ENCODE measurements at places on chromosomes 6 and 20.

DNA sequence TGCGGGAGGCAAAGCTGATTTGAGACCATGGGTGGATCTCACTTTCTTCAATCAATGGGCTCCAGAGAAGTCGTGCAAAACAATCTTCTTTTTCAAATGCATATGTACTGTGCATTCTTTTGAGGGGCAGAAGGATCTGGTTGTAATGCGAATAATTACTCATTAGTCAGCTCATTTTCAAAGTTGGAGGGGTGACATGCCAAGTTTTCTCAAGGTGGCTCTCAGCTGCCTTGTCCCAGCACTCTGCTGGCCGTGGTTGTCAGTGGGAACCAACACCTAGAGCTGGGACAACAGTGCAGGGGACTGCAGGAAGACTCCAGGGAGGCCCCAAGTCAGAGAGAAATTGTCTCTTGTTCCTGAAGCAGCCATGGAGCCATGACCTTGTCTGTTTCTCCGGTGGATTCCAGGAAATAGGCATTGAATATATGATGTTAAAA, 25.3 kb downstream of the MYT1 start:
- no peak for DNase-seq

GRCh38 chr6:97399208-97399607, 116.2 kb upstream of the MMS22L start:
- no peak for DNase-seq

GRCh38 chr6:43978473-43979346, 148.5 kb downstream of the MRPL14 start:
- no peak for DNase-seq

- DNase-seq: no peak
Measured at GRCh38 chr6:21371061-21371460, 222.5 kb upstream of the SOX4 start.

GRCh38 chr6:89242574-89243330, 25.6 kb upstream of the GABRR1 start:
- no peak for DNase-seq

DNA sequence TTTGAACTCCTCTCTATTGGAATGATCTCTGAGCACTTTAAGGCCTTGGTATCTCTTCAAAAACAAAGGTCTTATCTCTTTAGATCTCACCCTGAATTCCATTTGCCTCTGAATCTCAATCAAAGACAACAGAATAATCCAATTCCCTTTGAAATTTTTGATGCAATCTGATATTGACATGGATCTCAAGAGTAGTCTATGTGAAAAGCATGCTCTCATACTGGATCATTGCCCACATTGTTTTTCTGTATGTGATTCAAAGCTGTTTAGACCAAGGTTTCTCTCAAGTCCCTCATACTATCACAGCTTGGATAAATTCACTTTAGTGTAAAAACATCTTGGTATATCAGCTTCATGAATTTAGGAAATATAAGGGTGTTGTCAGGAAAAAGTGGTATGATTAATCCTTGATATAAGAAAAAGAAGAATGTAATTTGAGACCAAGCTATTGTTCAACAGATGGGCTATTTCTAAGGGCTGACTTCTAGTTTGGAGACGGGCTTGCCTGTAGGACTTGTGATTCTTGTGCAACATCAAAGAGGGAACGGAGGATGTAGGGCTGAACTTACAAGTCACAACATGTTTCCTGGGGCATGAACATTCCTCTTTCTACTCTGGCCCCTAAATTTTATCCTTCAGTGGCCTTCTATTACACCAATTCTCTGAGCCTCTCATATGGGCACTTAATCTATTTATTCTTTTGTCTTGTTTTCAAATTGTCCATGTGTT, 77.9 kb upstream of the CITED2 start:
- DNase-seq: no peak

DNA sequence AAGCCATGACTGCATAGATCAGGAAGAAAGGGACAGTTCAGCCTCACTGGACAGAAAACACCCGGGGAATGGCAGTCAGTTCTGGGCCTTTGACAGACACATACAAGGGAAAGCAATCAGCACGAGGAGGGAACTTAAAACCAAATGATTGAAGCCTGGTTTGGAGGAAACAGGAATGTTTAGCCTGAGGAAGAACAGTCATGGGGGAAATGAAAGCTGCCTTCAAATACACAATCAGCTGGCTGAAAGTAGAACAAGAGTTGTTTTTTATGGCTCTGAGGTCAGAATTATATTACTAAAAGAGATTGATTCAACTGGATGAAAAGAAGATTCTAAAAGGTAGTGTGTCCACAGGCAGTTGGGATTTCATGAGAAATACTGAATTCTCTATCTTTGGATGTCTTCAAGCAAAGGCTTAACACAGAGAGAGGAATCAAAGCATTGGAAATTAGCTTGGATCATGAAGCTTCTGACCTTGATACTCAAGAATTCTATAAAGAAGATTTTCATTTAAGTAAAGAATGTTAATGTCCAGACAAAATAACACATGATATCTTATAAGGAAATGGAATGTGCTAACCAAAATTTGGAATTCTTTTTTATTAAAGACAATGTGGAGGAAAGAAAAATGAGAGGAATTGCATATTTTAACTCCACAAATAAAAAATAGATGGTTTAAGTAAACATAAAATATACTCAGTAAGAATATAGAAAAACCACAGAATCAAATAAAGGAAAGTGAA, 216.6 kb downstream of the IBTK start:
- no peak for DNase-seq

DNA sequence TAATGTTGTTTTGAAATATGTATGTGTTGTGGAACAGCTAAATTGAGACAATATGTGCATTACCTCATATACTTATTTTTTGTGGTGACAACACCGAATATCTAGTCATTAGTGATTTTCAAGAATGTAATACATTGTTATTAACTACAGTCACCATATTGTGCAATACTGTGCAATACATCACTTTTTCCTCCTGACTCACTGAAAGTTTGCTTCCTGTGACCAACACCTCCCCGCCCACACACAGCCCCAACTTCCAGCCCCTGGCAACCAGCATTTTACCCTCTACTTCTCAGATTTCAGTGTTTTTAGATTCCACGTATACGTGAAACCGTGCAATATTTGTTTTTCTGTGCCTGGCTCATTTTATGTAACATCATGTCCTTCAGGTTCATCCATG, 627.9 kb downstream of the PRKN start:
- DNase-seq: no peak

DNA sequence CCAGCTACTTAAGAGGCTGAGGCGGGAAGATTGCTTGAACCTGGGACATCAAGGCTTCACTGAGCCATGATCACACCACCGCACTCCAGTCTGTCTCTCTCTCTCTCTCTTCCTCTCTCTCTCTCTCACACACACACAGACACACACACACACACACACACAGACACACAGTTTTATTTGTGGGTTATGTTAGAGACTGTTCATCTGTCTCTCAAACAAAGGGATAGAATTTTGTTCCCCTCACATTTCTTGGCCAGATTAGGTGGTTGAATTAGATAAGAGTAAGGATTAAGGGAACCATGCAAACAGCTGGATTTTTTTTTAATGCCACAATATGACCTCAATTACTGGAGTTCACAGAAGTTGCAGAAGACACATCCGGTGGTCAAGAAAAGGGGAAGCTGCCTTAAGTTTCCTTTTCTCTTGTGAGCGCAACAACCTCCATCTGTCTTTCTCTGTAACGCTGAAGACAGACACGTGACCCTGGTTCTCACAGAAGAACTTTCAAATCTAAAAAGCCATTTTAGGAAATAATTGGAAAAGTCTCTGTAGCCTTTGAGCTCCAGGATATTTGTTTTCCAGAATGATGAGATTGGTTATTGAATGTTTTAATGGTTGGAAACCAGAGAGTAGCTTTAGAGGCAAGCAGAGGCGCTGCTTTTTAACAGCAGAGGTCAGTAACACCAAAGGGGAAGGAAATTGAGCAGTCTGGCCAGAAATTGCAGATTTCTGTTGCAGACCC, 32.9 kb upstream of the LGSN start:
- no peak for DNase-seq

DNA sequence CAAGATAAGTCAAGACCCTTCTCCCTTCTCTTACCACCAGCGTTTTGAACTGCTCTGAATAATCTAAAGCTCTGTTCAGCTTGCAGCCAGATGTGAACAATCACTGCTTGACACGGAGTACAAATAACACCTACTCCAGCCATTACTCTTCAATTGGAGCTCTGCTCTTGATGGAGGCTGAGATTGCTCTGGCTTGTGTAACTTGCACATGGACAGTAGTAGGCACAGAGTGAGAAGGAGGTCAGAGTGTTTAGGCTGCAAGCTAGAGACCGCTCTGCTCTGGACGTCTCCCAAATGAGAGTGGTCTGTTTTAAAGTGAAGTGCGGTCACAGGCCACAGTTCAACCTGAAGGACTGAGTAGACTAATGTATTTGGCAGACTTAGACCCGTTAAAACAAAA, 158.3 kb downstream of the HDGFL1 start:
- DNase-seq: no peak

DNA sequence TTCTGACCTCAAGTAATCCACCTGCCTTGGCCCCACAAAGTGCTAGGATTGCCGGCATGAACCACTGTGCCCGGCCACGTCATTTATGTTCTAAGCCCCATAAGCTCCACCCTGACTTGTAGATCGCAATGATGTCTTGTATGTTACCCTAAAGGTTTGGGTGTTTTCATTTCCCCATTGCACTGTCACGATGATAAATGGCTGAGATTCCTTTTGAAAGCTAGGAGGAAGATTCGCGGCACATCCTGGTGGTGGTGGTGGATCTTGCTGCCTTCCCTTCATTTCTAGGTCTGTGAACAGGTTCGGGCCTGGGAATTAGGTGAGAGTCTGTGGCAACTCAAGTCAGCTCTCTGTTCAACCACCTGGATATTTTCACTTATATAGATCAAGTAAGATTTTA, 28.3 kb downstream of the MUC22 start:
- DNase-seq: no peak

- DNase-seq: no peak
Measured at GRCh38 chr6:158039178-158039557, 57.5 kb downstream of the SYNJ2 start.

GRCh38 chr6:90753820-90754643, 167.2 kb upstream of the MAP3K7 start:
- no peak for DNase-seq

DNA sequence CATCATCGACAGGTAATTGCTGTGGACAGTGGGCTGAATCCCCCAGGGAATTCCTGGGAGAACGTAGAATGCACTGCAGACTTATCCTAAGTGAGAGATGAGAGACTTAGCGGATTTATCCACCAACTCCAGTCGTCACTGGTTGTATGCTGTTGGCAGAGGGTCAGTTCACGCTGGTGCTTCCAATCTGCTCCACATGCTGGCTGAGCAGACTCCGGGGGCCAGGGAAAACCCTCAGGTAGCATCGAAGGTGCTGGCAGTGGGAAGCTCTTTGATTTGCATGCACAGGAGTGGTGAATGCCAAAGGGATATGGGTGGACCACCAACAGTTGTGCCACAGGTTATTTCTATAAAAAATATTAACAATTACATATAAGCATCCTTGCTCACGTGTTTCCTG, 20.2 kb downstream of the TTLL9 start:
- DNase-seq: no peak

- no peak for DNase-seq
Measured at GRCh38 chr20:20549704-20550103, 162.7 kb downstream of the RALGAPA2 start.

GRCh38 chr20:440636-441035, 21.7 kb downstream of the TBC1D20 start:
- DNase-seq: no peak

DNA sequence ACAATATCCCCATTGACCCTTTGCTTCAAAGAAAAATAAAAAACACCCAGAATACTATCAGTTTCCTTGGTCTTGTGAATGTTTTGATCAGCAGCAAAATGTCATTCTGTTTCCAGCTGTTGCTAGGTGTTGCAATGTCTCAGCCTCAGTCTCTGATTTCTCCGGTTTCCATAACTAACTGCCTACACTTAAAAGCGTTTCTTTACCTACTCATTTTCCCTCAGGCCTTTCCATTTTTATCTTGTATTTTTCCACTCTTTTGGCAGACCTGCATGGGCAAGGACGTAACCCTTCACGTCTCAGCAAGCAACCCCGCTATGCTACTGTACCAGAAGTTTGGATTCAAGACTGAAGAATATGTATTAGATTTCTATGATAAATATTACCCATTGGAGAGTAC, 49.4 kb downstream of the KAT14 start:
- no peak for DNase-seq

DNA sequence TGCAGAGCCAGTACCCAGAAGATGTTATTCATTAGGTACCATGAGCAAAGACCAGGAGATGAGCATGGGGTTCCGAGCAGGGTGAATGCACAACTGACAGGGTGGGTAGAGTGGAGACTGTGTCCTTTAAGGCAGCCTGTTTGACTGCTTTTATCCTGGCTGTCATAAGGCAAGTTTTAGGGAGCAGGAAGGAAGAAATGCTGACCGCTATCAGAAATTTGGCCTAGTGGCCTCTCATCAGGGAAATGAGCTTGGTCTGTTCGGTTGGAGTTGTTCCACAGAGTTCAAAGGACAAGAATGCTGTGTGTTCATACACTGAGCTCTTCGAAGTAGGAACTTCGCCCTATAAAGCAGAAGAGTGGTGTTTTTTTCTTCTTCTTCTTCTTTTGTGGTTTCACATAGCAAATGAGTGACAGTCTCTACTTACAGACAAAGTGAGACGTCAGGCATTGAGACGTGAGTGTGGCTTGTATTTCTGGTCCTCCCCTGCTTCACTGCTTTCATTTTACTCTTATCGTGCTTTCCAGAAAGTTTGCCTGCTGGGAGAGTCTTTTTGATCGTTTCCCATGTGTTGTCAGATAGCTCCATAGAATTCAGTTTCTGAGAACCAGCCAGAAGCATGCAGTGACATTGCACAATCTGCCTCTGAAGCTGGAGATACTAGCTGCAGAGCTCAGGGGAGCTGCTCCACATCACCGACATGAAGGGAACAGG, at the start of gene CASS4:
CASS4 (plus strand) TSS at position 502 of the 714 bp plus-strand sequence; CDS start at position 701, 199 bp downstream.
- DNase-seq: no peak
